ENCODE measurements at places on chromosomes 1 and 21. TPM values are rescaled to one million over a fixed set of nuclear protein-coding genes. Genes with fewer than 3 reads are reported as not detected.

The ABCA4 gene
- not detected for total RNA-seq

The WNT3A gene
- total RNA-seq: not detected

DNA sequence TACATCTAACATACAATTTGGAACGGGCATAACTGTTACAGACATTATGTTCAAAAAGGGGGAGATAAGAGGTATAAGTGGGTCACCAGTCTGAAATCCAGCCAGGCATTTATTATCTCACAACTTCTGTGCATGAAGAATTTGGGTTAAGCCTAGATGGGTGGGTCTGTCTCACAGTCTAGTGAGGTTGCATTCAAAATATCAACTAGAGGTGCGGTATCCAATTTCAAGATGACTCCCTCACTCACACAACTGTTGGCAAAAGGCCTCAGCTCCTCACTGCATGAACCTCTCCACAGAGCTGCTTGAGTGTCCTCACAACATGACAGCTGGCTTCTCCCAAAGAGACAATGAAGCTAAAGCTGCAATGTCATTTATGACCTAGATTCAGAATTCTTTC, 4.7 kb downstream of the AUNIP start:
- no peak for ATAC-seq

DNA sequence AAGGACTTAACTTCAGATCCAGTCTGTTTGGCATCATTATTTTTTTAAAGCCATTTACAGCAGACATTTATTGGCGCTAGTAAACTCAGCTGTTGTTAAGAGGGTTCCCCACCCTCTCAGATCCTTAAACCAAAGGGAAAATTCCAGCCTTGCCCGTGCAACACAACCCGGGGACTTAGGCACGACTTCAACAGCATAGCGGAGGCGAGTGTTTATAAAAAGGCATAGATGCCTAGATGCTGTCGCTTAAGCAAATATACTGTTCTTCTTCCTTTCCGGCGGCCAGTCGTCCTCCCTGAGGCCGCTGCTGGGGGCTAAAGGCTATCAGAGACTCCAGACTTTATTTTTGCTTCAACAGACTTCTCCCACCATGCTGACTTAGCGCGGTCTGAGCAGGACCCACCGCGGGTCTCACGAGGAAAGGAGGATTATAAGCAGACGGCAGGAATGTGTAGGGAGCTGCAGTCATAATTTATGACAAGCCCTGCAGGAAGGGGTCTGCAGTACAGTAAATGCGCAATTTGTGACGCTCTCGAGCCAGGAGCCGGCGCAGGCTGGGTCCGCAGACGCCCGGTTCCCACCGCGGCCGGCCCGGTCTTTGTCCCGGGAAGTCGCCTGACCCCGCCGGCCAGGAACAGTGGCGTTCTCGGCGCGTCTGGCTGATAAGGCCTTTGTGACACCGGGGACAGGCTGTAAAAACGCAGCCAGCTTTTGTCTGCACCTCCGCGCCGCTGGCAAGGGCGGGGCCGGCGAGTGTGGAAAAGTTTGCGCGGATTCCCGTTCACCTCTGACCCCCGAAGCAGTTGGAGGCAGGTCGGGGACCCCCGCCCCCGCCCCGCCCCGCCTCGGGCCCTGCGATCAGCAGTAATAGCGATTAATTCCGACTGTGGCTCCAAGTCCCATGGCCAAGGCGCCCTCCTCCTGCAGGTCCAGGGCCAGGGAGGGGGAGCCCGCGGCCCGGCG, 61.2 kb upstream of the ARHGEF16 start:
- ATAC-seq: no peak

GRCh38 chr21:26437326-26438009, 135.6 kb downstream of the CYYR1 start:
- no peak for ATAC-seq

GRCh38 chr1:37299216-37299615, 175.2 kb upstream of the ZC3H12A start:
- ATAC-seq: no peak

GRCh38 chr1:165050246-165050645, 306.3 kb downstream of the LMX1A start:
- no peak for ATAC-seq

DNA sequence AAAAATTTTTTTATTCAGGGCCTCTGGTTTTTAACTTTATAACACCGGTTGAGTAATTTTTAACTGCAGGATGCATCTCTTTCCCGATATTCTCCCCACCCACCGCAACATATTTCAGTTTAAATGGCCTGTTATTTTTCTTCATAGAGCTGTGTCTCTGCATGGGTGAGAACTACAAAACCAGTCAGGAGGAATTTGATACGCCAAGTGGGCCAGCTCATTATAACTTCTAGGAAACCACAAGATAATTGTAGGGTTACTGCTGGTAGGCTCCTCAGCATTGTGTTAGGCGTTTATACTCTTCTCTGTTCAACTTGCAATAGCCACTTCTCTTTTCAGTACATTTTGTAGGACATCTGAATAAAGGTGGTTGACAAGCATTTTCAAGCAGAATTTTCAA, 169.7 kb downstream of the PBX1 start:
- no peak for ATAC-seq

- no peak for ATAC-seq
Observed at GRCh38 chr1:44549510-44549909, 124.8 kb downstream of the TMEM53 start.

Measured in activated T-helper 17 cell treated with anti-CD3 and anti-CD28 coated beads, Interleukin-2, amount 50 U/mL, for 72 hours (primary cell).